ENCODE measurements at places on chromosomes 2 and 18.

- DNase-seq = no peak
Measured at GRCh38 chr18:47996091-47996541, 65.7 kb upstream of the SMAD2 start.

- DNase-seq = no peak
Measured at GRCh38 chr2:27071990-27072830, 756 bp upstream of the OST4 start.

DNA sequence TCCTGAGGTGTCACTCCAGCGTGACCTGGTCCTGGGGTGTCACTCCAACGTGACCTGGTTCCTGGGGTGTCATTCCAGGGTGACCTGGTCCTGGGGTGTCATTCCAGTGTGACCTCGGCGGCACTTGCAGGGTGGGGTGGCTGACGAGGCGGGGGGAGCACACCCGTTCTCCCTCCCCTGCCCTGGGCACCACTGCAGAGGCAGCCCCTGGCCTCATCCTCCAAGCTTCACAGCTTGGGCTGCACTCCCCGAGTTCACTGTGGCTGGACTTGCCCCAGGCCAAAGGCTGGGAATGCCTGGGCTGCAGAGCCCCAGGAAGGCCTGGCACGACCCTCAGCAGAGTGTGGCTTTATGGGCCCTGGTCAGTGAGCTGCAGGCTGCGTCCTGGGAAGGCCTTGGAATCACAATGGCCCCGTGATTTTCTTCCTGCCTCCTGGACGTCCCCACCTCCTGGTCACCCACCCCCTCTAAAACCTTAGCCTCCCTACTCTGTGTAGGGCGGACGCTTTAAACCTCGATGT is 88.3 kb downstream of the NFATC1 start:
- no peak for DNase-seq

GRCh38 chr2:240949791-240950705 is 43.9 kb downstream of the CROCC2 start:
- no peak for DNase-seq

- DNase-seq = no peak
Measured at GRCh38 chr2:215060861-215061536, 77.4 kb downstream of the ABCA12 start.

GRCh38 chr18:79360933-79361332 is 34.8 kb upstream of the NFATC1 start:
- no peak for DNase-seq

- DNase-seq = no peak
Measured at GRCh38 chr2:85702800-85703199, 8.6 kb downstream of the GNLY start.

- DNase-seq = no peak
Measured at GRCh38 chr2:207763303-207763917, 6.3 kb downstream of the FZD5 start.

- no peak for DNase-seq
Measured at GRCh38 chr2:119008108-119008507, 66.1 kb downstream of the MARCO start.

DNA sequence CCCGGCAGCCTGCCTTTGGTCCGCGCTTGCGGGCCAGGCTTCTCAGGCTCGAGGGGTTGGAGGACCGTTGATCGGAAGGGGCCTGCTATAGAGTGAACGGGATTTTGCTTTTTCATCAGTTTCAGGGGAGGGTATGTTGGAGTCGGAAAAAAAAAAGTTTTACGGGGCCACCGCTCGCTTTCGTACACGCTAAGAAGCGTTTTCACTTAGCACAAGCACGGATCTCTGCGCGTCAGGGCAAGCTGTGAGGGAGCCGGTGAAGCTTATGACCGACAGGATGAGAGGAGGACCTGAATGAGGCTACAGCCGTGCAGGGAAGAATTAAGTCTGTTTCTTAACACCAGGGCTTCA is 443 bp downstream of the CPSF3 start:
- peak; percentile 13 for DNase-seq

DNA sequence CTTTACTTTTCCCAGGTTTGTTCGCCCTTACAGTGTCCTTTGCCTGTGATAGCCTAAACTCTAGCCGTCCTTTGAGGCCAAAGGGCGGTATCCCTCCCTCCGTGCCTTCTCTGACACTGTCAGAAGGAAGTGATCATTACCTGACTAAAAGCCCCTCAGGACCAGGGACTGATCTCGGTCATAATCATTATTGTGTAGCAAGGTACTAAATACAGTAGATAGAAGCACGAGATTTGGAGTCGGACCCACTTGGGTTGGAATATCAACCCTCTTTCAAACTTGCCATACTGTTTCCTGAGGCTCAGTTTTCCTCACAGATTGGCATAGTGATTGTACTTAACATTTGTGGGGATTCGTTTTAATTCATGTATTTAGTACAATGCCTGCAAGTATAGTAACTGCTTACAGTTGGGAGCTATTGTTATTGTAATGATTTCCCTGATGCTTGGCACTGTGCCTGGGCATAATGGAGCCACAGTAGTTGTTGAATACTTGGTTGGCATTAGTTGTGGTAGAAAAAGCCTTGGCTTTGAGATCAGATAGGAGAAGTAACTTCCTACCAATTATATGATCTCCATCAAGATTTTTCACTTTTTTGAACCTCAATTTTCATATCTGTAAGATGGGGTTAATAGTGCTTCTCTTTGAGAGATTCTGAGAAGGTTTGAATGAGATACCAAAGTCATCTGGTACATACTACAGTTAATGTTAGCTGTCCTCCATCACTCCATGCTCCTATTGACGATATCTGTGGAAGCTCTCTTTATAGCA is 836 bp downstream of the STK11IP start:
- no peak for DNase-seq

DNA sequence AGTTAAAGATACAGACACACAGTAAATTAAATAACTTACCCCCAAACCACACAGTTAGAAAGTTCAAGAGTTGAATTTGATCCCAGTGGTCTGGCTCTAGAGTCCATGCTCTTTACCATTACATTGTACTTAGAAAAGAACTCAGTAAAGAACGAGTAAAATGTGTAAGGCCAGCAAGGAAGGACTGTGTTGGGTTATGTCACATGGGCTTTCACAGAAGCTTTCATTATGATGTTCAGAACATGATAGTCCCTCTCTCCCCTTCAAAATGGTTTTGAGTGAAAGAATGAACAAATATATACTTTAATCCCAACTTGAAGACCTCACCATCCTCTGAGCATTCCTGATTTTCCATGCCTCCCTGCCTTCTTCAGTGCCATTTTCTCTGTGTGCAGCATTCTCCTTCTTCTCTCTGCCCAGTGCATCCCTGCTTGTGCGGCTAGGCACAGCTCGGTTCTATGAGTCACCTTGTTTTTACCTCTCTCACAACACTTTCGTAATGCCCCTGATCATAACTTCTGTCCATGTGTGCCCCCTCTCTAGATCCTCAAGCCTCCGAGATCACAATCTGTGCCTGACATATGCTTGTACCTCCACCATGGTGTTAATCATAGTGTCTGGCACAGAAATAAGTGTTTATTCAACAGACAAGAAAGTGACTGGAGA is 22.0 kb downstream of the RASGRP3 start:
- DNase-seq = no peak

DNA sequence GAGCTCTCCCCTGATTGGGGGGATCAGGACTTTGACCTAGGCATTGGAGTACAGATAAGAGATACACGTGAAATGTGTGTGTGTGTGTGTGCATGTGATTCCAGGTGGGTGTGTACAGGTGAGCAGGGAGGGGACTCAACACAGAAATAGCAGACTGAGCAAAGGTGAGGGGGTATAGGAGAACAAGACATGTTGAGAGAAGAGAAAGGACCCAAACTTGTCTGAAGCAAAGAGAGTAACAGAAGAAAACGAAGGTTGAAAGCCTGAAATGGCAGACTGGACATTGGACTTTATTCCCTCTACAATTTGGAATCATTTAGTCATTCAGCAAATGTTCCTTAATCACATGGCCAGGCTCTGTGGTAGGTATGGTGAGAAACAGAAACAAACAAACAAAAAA is 23.3 kb downstream of the MRO start:
- no peak for DNase-seq

DNA sequence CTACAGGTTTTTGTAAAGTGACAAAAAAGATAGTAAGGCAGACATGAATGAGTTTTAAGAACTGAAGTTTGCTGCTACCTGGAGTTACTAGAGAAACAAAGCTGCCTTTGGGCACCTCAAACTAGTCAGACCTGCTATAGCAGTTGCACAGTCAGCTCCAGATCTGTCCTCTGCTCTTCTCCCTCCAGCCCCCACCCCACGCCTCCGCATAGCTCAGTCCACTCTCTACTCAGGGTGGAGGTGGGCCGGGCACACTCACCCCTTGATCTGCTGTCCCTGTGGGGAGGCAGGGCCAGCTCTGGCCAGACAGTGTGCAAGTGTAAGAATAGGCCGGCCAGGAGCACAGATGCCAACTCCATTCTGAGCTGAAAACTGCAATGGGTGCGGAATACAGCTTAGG is 4.1 kb downstream of the SERTAD2 start:
- no peak for DNase-seq

GRCh38 chr2:30763151-30763660 is 44.0 kb downstream of the CAPN13 start:
- DNase-seq = no peak

- DNase-seq = peak; percentile 5
Measured at GRCh38 chr18:3664563-3665178, 214.7 kb downstream of the TGIF1 start.

DNA sequence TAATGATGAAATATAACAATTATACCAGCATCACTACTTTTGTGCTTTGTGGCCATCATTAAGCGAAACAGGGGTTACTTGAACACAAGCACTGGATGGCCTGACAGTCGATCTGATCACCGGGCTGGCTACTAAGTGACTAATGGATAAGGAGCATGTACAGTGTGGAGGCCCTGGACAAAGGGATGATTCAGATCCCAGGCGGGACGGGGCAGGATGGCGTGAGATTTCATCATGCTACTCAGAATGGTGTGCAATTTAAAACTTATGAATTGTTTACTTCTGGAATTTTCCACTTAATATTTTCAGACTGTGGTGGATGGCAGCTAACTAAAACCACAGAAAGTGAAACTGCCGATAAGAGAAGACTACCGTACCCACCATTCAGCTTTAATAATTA is 7.0 kb upstream of the CLIP4 start:
- DNase-seq = no peak

- DNase-seq = no peak
Measured at GRCh38 chr2:7930800-7931635, 750.8 kb upstream of the ID2 start.

- DNase-seq = no peak
Measured at GRCh38 chr2:63000801-63001200, 49.8 kb upstream of the OTX1 start.

- DNase-seq = no peak
Measured at GRCh38 chr2:226802573-226802972, 3.0 kb upstream of the IRS1 start.

- no peak for DNase-seq
Measured at GRCh38 chr2:128376241-128377041, 57.8 kb upstream of the HS6ST1 start.

- DNase-seq = no peak
Measured at GRCh38 chr2:215010390-215010789, 128.0 kb downstream of the ABCA12 start.

GRCh38 chr2:45085487-45085886 is 76.2 kb upstream of the SIX2 start:
- no peak for DNase-seq

- DNase-seq = no peak
Measured at GRCh38 chr18:32362484-32362883, 108.2 kb downstream of the GAREM1 start.

GRCh38 chr18:13539050-13539449 is 187.3 kb downstream of the FAM210A start:
- no peak for DNase-seq

- no peak for DNase-seq
Measured at GRCh38 chr2:47617028-47617427, 165.9 kb upstream of the MSH6 start.

GRCh38 chr2:201858281-201859184 is 52.2 kb downstream of the CDK15 start:
- peak; percentile 6 for DNase-seq

DNA sequence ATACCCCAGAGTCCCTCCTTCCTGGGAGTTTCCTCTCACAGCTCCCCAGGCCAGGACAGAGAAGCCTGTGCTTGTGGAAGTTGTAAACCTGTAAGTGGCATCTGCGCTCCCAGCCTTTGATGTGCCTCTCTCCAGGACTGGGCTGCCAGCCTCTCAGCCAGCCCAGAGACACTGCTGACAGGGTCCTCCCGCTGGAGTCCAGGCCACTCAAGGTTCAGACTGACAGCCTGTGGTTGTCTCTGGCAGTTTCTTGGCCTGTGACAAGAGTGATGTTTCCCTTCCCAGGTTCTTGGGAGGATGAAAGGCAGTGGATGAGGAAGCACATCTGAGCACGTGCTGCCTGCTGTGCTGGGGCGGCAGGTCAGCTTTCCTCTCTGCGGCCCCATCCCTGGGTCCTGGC is 3.0 kb downstream of the SLC35F6 start:
- DNase-seq = no peak

- DNase-seq = no peak
Measured at GRCh38 chr18:44850001-44850400, 169.3 kb downstream of the SETBP1 start.

GRCh38 chr2:113739849-113740248 is 16.6 kb downstream of the SLC35F5 start:
- DNase-seq = no peak

GRCh38 chr2:203737360-203737759 is 30.9 kb downstream of the CD28 start:
- DNase-seq = no peak

- no peak for DNase-seq
Measured at GRCh38 chr18:48693625-48694262, 154.9 kb downstream of the CTIF start.

DNA sequence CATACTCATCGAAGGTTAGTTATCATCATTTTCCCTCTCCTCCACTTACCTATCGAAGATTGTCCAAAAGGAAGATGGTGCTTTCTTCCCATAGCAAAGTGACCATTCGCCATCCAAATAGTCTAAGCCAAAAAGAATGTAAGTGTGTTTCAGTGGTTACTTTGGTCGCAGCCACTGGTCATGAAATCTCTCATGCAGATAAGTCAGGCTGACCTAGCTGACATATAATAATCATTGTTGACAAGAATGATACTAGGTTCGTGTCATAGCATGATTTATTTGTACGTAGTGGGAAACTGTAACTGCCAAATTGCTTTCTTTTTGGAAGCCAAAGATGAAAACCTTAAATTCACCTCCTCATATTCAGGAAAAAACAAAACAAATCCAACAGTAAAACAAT is 89.6 kb upstream of the PMAIP1 start:
- DNase-seq = no peak

GRCh38 chr18:8944871-8945245 is 157.6 kb upstream of the NDUFV2 start:
- no peak for DNase-seq

DNA sequence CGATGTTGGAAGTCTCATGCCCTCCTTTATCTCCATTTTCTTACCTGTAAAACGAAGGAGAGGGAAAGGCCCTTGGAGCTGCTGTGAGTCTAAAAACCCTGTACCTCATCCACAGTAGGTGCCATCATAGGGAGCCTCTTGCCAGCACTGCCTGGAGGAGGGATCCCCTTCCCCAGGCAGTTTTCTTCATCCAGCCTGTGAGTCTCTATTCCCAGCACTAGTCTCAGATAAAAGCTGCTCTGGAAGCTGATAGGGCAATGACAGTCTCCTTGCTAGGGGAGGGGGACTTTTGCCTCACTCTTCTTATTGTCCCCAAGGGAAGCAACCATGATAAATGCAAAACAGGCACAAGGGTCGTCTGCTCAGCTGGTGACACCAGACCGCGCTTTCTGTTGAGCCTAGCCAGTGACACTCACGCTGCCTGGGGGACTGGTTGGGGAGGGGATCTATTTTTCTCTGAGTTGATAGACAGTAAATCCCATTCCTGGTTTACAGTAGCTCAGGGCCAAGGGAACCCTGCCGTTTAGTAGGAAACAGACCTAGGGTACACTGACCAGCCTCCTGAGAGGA is 139.5 kb upstream of the NABP1 start:
- no peak for DNase-seq

GRCh38 chr2:171407030-171407675 is 26.6 kb downstream of the METTL8 start:
- DNase-seq = no peak

Measured in activated CD4-positive, alpha-beta T cell treated with anti-CD3 and anti-CD28 coated beads for 24 hours (primary cell).